ENCODE measurements at places on chromosomes 7 and 10.

GRCh38 chr7:43484678-43485395 is 98.1 kb upstream of the STK17A start:
- no peak for DNase-seq

DNA sequence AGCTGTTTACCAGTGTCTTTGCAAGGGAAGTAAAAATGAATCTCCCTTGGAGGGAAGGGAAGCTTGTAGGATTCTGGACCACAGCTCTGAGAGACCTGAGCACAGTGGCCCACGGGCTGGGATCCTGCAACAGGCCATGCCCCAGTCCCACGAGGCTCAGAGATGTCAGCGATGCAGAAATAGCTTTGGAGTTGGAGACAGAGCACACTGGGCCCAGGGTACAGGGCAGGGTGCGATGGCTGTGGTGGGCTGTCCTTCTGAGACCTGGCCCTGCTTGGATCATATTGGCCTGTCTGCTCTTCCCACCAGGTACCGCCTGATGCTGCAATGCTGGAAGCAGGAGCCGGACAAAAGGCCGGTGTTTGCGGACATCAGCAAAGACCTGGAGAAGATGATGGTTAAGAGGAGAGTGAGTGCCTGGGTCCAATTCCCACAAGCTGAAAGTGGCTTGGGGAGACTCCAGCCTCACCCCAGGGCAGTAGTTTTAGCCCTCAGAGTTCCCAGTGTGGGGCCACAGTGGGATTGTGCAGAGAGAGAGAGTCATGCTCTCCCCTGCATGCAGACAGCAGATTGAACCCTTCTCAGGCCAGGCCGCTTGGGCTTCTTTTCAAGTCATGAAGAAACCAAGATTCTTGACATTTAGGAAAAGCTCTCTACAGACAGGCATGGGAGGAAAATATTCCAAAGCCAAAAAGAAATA is 13.5 kb upstream of the CSGALNACT2 start:
- no peak for DNase-seq

- DNase-seq = no peak
Observed at GRCh38 chr7:150468241-150468640, 17.8 kb downstream of the GIMAP8 start.

GRCh38 chr7:2924866-2925840 is 81.0 kb upstream of the GNA12 start:
- DNase-seq = no peak

DNA sequence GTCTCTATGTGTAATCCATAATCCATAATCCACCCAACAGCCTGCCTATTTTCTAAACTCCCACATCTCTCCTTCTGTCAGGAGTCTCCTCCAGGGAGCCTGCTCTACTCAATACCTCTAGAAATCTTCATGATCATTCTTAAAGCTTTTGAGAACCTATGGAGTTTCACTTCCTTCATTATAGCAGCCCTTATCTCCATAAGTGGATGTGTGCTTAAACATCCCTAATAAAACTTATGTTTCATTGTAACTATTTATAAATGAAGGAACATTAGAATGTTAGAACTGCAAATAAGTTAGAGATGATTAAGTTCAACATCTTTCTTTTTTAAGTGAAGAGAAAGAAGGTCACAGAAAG is 8.5 kb downstream of the CPED1 start:
- DNase-seq = no peak

- no peak for DNase-seq
Observed at GRCh38 chr7:26372704-26373103, 81.0 kb downstream of the SNX10 start.

GRCh38 chr7:34762764-34763163 is 104.7 kb downstream of the NPSR1 start:
- no peak for DNase-seq

GRCh38 chr7:87689374-87689773 is 61.2 kb downstream of the RUNDC3B start:
- DNase-seq = no peak

DNA sequence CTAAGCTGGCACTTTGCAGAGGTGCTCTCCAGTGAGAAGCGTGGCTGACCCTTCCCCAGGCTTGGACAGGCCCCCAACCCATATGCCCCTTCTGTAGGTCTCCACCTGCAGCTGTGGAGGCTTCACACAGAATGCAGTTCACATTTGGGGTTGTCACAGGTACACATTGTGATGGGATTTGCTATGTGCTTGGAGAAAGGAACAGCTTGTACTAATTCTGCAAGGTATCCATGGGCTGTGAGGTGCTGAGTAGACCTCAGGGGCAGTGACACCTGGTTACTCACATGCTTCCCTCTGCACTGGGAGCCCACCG is 188.9 kb downstream of the CXCL12 start:
- DNase-seq = no peak

DNA sequence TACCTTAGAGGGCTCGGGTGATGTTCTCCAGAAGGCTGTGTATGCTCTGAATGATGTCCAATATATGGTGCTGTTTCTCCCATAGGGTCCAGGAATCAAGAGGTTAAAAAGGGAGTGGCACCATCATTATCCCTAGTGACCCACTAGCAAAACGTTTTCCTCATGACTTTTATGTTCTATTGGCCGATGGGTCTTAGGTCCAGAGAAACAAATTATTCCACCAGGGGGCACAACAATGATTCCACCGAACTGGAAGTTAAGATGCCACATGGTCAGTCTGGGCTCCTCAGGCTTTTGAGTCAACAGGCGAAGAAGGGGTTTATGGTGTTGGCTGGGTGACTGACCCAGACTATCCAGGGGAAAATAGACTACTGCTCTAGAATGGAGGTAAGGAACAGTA is 256.1 kb downstream of the COBL start:
- no peak for DNase-seq

GRCh38 chr10:110167149-110167548 is 40.3 kb upstream of the MXI1 start:
- no peak for DNase-seq

DNA sequence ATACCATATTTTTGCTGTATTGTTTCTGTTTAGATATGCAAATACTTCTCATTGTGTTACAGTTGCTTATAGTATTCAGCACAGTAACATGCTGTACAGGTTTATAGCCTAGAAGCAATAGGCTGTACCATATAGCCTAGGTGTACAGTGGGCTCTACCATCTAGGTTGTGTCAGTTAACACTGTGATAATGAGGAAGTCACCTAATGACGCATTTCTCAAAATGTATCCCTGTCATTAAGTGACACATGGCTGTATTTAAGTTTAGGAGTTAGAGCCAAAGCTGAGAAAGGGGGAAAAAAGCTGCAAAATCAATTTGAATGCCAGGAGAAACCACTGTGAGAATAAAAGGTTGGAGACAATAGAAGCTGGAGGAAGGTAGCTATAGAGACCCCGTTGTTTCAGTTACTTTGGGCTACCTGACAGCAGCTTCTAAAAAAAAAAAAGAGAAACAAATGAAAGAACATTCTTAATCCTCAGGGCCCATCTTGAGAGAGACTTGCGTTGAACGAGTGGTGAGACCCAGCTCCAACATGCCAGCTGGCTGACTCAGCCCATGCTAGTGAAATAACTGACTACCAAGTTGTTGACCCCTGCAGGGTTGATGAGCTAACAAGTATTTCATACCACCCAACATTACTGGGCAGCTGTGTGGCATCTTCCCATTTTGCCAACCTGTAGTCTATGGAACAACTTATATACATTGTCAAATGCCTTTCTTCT is 8.7 kb downstream of the STARD3NL start:
- DNase-seq = no peak

DNA sequence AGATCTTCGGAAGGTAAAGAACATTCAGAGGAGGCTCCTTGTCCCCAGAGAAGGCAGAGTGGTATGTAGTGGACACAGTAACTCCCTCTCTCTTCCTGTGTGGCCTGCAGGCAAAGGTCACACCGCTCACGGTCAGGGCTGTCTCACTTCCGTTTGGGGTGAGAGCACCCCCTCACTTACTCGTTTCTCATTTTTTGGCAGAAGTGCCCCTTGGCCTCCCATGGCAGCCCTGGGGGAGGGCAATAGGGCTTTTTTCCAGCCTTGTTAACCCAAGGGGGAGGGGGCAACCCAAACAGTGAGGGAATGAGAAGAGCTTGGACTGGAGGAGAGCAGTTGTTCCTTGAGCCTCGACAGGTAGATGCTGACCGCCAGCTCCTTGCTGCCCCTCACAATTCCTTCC is 31.8 kb upstream of the SRGN start:
- DNase-seq = no peak

DNA sequence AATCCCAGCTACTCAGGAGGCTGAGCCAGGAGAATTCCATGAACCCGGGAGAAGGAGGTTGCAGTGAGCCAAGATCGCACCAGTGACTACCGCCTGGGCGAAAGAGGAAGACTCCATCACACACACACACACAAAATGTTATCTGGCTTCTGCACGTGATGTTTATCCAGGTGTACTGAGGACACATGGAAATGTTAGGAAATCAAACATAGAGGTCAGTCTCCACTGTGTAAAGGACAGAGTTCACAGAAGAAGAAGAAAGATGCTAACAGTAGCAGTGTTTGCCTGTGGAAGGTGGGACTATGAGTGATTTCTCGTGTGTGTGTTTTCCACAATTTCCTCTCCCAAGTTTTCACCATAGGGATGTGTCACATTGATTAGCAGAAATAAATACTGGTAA is 256.9 kb downstream of the ELMO1 start:
- DNase-seq = no peak

DNA sequence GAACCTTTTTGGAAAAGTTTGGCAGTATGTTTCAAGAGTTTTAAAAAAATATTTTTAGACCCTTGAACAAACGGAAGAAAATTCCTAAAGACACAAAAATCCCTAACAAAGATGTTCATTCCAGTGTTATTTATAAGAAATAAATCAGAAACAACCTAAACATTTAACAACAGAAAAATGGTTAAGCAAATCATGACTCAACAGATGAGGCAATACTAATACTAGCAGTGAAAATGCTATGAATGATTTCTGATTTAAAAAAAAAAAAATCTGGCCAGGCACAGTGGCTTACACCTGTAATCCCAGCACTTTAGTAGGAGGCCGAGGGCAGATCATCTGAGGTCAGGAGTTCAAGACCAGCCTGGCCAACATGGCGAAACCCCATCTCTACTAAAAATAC is 61.0 kb downstream of the ARHGAP12 start:
- DNase-seq = no peak

DNA sequence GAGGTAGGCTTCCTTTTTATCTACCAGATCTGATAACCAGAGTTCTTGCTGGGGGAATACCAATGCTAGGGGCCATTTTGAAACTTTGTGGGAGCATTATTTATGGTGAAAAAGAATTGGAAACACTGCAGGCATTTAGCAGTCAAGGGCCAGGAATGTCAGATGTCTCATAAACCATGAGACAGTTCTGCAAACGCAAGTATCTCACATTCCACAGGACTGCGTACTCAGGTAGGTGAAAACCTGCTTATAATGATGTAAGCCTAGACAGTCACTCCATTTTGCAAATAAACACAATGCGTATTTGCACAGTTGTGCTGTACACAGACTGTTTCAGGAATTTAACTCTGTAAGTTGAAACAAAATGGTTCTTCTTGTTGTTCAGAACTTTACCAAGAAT is 33.9 kb downstream of the ECHDC3 start:
- no peak for DNase-seq

- no peak for DNase-seq
Observed at GRCh38 chr10:64209561-64209960, 688.4 kb downstream of the REEP3 start.

DNA sequence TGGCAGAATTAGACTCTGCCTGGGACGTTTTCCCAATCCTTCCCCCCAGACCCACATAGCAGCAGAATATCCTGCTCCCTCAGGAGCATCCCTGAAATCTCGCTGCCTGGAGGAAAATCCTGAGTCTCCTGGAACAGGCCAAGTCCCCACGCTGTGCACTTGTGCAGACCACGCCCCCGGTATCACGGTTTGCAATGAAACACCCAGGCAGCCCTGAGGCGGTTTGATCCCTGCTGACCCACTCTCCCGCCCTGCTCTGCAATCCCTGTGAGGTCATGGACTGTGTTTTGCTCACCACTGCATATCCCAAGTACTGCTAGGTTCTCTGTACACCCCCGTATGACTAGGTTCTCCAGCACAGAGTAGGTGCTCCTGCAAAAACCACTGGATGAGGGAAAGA is 411.8 kb upstream of the MGMT start:
- no peak for DNase-seq

- DNase-seq = no peak
Observed at GRCh38 chr10:128763588-128763987, 637.4 kb upstream of the MKI67 start.

- no peak for DNase-seq
Observed at GRCh38 chr10:35874311-35875015, 232.4 kb upstream of the FZD8 start.

GRCh38 chr10:103661198-103661950 is 167.9 kb downstream of the NEURL1 start:
- peak; percentile 89 for DNase-seq

DNA sequence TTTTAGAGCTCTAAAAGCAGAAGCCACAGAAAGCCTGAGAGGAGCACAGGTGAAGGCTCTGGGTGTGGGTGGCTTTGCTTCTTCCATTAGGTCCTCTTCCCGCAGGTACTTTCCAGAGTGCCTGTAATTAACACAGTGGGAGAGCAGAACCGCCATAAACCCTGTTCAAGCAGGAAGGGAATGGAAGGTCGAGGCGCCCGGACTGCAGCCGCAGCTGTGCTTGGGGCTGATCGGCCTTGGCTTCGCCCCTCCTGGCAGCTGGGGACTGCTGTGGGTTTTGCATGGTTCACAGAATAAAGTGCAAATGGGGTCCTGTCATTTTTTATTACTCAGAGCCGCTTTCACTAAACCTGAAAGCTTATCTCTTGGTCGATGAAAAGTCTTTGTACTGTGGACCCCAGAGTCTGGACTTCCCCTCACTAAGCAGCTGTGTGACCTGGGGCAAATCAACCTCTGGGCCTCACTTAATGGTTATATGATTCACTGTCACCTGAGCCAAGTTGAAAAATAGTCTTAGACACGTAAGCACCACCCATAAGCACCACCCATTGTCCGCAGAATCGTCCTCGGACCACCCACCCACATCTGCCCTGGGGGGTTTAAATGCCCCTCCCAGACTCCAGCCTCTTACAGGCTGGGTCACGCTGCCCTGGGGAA is 100.9 kb downstream of the XRCC2 start:
- DNase-seq = no peak

- DNase-seq = no peak
Observed at GRCh38 chr7:113659416-113659815, 259.4 kb downstream of the PPP1R3A start.

- no peak for DNase-seq
Observed at GRCh38 chr10:114492351-114493037, 88.2 kb upstream of the AFAP1L2 start.
